Left renal cortex interstitium (tissue), 4 donors: ENCODE measurements at places on chromosomes 2 and 18.
A peak's percentile ranks its signal among the peaks of the same experiment; 100 is the strongest.

GRCh38 chr2:55805686-55806085, 112.0 kb upstream of the PNPT1 start:
- DNase-seq: no peak

- DNase-seq: no peak
Observed at GRCh38 chr2:44330801-44331200, 30.5 kb downstream of the PREPL start.

- DNase-seq: no peak
Observed at GRCh38 chr18:77547757-77548156, 298.1 kb downstream of the GALR1 start.

DNA sequence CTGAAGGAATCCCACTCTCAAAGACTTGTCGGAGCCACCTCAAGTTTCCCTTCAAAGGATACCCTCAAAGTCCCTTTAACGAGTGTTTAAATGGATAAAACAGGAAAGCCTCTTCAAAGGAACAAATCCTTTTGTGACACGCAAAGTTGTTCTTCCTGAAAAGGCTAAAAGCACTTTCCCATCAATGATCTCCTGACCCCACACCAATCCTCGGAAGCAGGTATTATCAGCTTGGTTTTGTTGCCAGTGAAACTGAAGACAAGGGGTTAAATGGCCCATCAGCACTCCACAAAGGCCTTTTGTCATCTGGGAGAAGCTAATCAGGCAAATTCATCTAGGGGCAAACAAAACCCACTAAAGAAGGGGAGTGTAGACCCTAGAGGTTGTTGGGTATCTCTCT, 418.0 kb upstream of the ID2 start:
- DNase-seq: no peak

GRCh38 chr2:64952096-64952495, 37.1 kb upstream of the SLC1A4 start:
- DNase-seq: no peak

GRCh38 chr18:74899554-74899953, 301.9 kb downstream of the ZNF407 start:
- no peak for DNase-seq

- DNase-seq: no peak
Observed at GRCh38 chr2:239576784-239577685, 176.2 kb upstream of the HDAC4 start.

DNA sequence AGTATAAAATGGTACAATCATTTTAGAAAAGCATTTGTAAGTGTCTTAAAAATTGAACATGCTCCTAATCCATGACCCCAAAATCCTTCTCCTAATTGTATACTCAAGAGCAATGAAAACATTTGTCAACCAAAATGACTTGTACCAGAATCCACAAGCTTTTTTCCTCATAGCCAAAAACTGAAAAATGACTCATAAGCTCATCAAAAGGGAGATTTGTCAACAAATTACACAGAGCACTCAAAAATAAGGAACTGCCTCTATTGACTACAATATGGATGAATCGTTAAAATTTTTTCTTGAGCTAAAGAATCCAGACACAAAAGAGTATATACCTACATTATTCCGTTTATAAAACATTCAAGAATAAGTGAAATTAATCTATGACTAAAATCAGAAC, 544.8 kb downstream of the ARHGAP15 start:
- no peak for DNase-seq

DNA sequence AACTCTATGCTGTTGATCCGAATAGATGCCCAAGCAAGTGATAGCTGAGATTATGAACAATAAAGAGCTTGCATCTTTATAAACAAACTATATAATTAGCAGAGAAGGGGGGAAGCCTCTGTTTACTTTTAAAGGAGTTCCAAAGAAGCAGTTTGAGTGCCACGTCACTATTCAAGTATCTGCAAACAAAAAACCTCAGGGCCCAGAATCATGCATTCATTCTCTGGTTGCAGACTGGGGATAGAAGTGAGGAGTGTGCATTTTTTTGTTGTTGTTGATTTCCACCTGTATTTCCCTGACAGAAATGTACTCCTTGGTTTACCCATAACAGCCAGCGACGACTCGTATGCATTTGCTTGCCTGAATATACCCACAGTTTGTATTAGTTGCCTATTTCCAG, 264.3 kb downstream of the PTGR3 start:
- DNase-seq: no peak

DNA sequence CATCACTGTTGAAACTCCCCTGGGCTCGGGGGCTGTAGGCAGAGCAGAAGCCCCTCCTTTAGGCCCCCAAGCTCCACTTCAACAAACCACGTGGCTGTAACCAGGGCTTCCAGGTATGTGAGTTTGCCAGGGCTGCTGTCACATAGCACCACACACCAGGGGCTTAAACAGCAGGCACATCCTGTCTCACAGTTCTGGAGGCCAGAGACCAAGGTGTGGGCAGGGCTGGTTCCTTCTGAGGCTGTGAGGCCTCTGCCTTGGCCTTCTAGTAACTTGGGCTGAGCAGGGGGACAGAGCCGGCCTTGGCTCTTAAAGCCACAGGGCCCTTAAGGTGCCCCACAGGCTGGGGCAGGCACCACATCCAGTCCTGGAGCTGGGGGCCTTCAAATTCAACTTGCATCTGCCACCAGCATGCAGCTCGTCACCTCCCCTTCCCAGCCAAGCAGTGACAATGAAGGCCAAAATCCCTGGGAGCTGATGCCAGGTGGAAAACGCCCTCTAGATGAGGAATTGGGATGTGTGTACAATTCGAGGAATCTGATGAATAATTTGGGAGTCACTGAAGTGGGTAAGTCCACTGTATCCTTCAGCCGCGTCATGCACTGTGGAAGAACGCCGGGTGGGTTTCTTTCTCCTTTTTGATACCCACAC, 104.2 kb upstream of the ODC1 start:
- no peak for DNase-seq

DNA sequence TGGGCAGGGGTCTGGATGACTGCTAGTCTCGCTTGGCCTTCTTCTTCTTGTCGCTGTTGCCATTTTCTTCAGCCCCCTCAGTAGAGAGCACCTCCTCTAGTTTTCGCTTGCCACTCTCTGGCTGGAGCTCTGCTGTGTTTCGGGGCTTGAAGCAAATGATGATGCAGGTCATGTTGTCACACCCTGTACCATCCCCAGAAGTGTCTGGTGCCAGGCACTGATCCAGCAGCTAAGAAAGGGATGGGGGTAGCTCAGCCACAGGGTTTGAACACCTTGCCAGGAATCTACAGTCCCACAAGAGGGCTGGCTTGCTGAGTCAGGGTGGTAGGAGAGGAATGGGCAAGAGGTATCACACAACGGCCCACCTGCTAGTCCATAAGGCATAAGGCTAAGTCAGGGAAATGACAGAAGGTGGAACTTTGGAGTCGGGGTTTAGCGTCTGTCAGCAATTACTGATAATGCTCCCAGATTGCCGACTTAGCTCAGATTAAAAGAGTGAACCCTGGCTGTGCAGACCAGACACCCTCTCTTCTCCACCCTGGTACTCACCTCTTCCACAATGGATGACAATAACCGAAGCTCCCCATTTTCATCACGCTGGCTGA, 1.1 kb upstream of the ZNF513 start:
- DNase-seq: no peak

- DNase-seq: no peak
Observed at GRCh38 chr2:227539465-227539956, 59.2 kb upstream of the SCYGR2 start.

DNA sequence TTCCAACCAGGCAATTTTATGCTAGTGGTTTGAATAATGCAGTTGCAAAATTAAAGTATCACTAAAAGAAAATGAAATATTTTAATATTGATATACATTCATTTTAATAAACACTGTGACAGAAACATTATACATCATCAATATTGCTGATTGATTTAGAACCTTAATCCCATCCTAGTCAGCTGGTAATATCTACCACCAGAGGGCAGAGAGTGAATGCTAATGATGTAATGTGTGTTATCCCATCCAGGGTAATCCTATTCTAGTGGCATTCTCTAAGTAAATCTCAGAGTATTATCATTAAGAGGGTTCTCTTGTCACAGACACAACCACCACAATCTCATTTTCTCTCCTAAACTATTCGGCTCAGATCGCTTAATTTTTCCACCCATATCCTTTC, 477.4 kb downstream of the CPS1 start:
- no peak for DNase-seq

DNA sequence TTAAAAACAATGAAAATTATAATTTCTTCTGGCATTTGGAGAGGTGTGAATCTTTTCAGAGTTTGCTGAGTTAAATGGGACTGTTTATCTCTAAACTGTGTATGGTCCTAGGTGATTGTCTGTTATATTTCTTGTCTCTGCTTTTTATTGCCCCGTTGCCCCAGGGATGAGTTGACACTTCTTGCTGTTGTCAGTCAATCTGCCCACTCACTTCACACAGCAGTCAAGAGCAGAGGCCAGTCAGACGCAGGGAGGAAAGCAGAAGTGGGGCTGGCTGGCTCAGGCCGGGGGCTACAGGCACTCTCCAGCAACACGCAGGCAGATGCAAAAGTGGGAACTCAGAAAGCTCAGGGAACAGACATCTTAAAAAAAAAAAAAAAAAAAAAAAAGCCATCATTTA, 365.2 kb downstream of the CLIP4 start:
- DNase-seq: no peak

- no peak for DNase-seq
Observed at GRCh38 chr2:72696559-72696958, 129.3 kb downstream of the EXOC6B start.

- peak; percentile 5 for DNase-seq
Observed at GRCh38 chr18:31977270-31977872, 34.4 kb upstream of the TRAPPC8 start.

- peak; percentile 13 for DNase-seq
Observed at GRCh38 chr2:229780856-229781773, 66.8 kb upstream of the DNER start.

- no peak for DNase-seq
Observed at GRCh38 chr2:20468549-20469500, 22.0 kb downstream of the RHOB start.

- no peak for DNase-seq
Observed at GRCh38 chr2:65434592-65435241, 2.3 kb upstream of the SPRED2 start.

DNA sequence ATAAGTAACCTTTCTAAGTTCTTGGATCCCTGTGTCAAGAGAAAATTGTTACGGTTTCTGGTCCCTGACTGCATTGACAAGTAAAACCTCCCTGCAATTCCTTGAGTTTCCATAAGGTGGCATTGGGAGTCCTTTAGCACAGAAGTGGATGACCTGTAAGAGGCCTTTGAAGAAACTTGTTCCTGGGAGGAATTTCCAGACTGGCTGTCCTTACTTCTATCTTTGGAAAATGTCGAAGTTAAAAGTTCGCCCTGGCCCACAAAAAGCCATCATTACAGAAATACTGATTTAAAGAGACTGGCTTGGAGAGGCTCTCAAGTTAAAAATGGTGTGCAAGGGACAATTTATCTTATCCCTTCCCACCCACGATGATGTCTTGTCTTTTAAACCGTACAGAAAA, 218.4 kb downstream of the CDH20 start:
- DNase-seq: peak; percentile 36

DNA sequence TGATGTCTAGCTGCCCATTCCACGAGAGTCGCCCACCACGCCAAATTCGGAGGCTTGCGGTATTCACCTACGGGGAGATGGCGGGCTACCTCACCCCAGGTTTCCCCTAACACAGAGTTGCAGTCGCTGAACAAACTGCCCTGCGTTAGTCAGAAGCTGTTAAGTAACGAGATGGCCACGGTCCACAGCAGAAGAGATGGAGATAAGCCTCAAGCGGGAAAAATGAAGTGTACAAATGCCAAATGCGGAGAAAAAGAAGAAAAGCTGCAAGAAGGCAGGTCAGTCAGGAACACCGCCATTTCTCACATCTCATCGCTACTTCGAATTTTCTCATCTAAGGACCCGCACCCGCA, 425 bp downstream of the ASB3 start:
- no peak for DNase-seq

GRCh38 chr2:27756544-27757498, 14.7 kb upstream of the MRPL33 start:
- DNase-seq: no peak

GRCh38 chr18:48957616-48958015, 6.9 kb upstream of the SMAD7 start:
- DNase-seq: no peak

- no peak for DNase-seq
Observed at GRCh38 chr2:173658946-173659371, 304.3 kb downstream of the CDCA7 start.

DNA sequence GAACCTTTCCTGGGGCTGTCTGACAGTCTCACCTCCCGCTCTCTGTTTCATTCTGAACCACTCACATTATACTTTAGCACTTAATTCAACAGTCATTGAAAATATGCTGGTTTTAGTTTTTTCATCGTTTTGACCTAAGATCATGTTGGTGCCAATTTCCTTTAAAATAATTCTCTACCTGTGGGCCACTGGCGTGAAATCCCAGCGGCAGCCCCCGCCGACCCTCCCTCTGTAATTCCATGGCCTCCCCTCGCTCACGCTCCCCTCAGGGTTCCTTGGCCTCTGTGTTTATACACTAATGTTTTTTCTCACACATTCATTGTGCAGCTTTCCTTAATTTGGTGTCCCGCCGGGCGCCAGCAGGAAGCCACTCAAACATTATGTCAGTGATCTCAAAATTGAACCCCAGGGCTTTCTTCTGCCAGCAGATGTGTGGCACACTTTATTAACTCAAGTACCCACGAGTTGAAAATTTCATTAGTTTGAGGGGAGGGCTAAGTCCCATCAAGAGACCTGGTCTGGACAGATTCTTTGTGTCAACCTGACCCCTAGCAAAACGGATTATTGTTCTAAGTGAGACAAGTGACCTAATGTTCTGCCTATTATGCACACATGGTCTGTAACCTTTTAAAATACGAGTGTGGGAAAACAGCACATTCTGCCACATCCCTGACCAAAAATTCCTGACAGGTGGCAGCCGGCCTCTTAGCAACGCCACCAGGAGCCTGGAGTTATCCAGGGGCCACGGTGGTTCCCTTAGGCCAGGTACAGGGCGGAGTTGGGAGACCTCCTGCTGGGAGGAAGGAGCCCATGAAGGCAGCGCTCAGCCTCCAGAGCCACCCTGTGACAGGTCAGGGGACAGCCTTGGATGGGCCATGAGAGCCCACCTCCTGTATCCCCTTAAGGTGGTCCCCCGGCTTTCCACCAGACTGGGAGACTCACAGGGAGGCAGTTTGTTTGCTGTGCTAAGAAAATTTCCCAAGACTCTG, 53.1 kb downstream of the APOB start:
- no peak for DNase-seq

- no peak for DNase-seq
Observed at GRCh38 chr2:132419941-132420340, 3.3 kb downstream of the GPR39 start.

DNA sequence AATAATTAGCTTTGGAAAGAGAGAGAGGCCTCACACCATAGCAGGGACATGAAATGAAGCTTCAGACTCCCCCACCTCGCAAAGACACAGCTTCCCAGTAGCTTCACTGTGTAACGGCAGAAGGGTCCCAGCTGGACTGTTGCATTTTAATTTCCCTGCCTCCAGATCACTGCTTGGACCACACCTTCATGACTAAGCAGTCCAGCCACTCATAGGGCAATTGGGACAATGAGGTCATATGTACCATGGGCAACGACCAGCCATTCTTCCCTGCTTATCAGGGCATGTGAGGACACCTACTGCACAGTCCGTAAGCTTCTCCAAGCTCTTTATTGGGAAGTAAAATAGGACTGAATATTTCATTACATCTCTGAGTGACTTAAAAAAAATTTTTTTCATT, 183.0 kb downstream of the MREG start:
- no peak for DNase-seq

GRCh38 chr2:188410504-188411235, 119.0 kb downstream of the GULP1 start:
- DNase-seq: no peak
